RKO (cell line): ENCODE measurements at places on chromosomes 16 and 17.

GRCh38 chr17:80124351-80124981 lies 22.5 kb downstream of the EIF4A3 start:
- peak; percentile 33 for DNase-seq

- no peak for DNase-seq
Observed at GRCh38 chr17:79204261-79204660, 129.6 kb downstream of the ENGASE start.

DNA sequence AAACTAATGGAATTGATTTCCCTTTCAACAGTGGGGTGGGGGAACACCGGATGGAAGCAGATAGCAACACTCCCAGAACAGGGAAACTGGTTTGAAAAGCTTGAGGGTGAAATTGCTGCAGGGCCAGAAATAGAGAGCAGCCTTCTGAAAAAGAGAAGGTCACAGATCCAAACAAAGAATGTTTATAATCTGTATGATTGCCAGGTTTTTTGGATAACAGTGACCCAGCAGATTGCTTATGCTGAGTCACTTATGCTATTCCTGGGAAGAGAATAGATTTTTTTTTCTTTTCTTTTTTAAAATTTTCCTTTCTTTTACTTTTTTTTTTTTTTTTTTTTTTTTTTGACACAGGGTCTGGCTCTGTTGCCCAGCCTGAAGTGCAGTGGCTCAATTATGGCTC lies 641.3 kb downstream of the KCNJ2 start:
- DNase-seq, result no peak

- DNase-seq, result no peak
Observed at GRCh38 chr17:64092113-64092512, 37.8 kb downstream of the ERN1 start.

DNA sequence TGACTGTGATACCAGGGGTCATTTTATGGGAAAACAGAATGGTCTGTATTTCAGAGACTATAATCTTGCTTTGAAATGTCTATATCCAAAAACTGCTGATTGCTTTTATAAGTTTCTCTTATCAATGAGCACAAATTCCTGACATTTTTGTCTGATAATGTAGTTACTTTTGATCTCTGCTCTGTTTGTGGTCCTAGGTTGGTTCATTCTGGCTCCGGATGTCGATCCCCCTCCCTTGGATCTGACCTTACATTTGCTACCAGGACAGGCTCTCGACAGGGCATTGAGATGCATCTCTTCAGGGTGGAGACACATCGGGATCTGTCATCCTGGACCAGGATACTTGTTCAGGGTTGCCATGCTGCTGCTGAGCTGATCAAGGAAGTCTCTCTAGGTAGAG lies 27.3 kb upstream of the VPS4A start:
- DNase-seq, result no peak

GRCh38 chr17:65166787-65167186 lies 29.6 kb downstream of the RGS9 start:
- no peak for DNase-seq

DNA sequence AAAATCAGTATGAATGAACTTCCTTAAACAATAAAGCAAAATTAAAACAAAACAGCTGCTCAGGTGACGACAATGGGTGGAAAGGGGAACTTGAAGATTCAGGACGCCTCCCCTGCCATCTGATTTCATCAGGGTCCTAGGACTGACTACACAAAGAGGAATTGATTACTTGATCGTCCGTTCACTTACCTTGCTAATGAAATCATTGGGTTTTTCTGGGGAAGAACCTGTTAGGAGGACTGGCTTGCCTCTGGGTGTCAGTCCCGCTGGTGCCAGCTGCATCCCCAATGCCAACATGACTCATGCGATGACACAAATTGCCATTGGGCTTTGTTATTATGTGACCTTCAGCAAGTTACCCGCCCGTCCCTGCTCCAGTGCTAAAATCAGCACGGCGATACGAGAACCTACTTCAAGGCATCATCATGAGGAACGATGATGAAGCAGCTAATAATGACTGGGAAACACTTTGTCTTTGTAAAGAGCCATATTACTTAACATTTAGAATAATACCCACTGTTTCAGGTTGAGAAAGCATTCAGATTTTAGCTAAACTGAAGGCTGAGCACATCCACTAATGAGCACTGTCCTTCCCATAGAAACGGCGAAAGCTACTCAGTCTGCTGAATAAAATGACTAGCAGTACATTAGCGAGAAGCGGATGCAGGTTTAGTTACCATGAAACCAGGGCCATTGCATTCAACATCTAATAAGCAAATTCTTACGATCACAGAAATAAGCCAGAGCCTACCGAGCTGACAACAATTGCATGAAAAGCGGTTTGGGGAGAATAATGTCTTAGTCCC lies 139.4 kb downstream of the ZFHX3 start:
- DNase-seq, result no peak
